ENCODE measurements at places on chromosomes 12 and 14.

GRCh38 chr12:31868965-31869364, 90.2 kb upstream of the RESF1 start:
- no peak for DNase-seq

DNA sequence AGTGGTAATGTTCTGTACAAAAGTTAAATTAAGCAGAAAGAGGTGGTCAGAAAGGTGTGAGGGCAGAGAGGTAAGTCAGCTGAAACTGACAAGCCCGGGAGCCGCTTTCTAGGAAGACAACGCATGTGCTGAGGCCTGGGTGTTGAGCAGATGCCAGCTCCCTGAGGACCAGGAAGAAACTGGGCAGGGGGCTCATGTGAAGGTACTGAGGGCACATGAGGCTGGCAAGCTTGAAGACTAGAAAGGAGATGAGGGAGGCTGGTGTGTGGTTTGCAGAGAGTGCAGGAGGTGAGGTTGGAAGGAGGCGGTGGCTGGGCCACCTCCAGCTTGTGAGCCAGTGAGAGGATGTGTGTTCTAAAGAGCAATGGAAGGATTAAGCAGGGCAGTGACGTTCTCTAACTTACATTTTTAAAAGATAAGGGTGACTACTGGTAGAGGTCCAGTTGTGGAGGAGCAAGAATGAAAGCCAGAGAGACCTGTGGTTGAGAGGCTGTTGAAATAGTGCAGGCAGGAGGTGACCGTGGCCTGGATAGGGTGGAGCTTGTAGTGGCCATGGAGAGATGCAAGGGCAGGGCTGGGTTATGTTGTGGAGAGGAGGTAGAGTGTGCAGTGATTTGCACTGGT, 29.1 kb downstream of the ZNF664 start:
- DNase-seq = no peak

DNA sequence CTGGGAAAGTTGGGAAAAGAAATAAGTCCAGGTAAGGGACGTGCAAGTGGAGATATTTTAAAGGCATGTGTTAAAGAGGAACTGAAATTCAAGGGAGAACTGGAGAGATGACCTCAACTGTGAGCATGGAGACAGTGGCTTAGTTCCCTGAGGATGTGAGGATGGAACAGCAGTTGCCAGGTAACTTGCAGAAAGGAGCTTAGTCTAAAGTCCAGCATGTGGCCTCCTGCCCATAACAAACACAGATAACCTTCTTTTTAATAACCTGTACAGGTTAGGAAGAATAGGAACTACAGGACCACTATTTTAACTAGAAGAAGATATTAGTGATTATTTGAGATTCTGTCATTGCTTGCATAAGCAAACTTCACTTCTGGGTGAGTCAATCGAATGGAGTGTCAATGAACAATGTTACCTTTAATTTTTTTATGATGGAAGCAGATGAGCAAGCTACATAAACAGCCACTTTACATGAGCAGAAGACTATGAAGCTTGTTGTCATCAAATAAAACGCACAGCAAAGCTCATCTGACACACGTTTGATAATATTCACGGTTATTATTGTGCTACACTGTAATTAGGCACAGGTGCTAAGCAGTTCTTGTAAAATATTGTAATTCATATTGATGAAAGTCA, 291.7 kb upstream of the DDHD1 start:
- no peak for DNase-seq

GRCh38 chr12:54039417-54040147, 6.7 kb downstream of the HOXC5 start:
- no peak for DNase-seq

GRCh38 chr14:60215127-60215444, 33.9 kb upstream of the PPM1A start:
- no peak for DNase-seq
